ENCODE measurements at places on chromosomes 16 and 17.

DNA sequence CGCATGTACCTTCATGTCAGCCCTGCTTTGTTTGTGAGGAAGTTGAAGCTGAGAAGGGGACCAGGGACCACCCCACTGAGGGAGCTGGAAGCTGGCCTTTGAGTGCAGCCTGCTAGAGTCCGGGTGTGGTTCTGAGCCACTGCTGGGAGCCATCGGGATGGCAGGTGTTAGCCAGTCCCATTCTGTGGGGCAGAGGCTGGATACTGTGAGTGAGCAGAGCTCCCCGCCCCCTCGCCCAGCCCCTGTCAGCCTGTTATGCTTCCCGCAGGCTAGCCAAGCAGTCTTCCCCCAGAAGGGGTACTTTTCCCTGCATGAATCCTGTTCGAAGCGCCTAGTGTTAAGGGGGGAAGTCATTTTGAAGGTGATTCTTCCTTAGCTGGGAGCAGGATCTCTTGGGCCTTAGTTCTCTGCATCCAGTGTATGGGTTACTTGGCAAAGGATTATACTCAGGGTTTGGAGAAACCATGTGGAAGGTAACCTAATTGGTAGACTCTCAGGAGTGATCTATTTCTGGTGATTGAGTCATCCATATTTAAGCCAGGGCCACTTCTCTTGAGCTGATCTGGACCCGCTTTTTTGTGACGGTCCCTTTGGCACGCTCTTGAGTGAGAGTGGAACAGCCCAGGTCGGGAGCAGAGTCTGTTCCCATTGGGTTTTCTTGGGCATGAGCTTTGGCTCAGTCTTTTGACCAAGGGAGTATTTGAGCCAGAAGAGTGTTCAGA, 23.8 kb downstream of the AKAP1 start:
- no peak for DNase-seq

GRCh38 chr17:44979426-44979995, 11.4 kb upstream of the C1QL1 start:
- no peak for DNase-seq

GRCh38 chr17:1147664-1148063, 32.1 kb downstream of the ABR start:
- DNase-seq, result no peak

DNA sequence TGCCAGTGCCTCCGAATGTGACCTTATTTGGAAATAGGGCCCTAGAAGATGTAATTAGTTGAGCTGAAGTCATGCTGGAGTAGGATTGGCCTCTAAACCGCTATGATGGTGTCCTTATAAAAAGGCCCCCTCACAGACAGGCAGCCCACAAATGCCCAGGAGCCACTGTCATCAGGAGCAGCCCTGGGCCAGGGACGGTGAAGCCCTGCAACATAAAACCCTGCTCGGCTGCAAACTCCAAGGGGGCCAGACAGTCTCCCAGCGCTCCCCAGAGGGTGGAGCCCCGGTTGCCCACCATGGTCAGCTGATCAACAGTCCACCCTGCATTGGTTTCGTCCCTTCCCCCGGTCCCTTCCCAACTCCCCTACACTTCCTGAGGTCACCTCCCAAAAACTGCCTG, 351.7 kb downstream of the FOXL1 start:
- DNase-seq, result no peak

DNA sequence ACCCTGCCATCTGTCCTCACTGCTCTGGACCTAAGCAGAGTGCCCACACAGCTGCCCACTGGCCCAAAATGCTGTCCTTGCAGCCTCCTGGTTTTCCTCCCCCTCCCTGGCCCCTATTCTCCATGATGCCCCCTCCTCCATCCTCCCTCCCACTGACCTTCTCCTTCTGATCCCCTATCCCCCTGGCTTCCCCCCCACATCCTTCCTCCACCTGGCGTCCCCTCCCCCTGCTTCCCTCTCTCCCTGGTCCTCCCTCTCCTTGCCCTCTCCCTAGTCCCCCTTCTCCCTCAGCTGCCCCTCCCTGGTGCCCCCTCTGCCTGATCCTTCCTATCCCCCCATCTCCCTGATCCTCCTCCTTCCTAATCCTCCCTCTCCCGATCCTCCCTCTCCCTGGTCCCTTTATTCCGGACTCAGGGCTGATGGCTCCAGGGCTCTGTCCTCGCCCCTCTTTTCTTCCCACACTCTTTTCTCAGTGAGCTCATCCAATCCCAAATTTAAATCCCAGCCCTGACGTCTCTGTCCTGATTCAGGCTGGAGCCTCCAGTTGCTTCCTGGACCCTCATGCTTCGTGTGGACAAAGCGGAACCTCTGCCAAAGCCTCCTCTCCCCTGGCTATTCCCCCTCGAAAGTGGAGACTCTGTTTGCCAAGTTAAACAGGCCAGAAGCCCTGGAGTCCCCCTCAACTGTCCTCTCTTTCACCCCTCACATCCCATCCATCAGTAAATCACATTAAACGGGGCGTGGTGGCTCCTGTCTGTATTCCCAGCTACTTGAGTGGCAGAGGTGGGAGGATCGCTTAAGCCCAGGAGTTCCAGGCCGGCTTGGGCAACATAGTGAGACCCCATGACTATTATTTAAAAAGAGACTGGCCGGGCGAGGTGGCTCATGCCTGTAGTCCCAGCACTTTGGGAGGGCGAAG, 18.1 kb upstream of the RHBDF2 start:
- no peak for DNase-seq

DNA sequence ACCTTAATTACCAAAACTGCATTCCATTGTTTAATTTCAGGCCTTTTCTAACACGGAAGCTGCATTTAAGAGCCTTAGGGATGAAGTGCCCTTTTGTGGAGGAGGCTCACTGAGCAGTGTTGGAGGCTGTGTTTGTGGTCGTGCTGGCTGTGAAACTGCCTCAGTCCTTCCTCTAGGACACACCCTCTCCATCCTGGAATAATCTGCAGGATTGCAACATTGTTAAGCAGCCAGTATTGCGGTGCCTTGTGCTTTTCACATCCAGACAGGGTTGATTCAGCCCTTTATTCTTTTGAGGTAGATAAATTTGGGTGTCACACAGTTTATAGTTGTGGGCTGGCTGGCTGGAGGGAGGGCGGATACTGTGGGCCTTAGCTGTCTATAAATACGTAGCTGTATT, 141.6 kb downstream of the CDRT15L2 start:
- DNase-seq, result no peak

GRCh38 chr16:47460359-47460710, 528 bp downstream of the ITFG1 start:
- DNase-seq, result no peak

DNA sequence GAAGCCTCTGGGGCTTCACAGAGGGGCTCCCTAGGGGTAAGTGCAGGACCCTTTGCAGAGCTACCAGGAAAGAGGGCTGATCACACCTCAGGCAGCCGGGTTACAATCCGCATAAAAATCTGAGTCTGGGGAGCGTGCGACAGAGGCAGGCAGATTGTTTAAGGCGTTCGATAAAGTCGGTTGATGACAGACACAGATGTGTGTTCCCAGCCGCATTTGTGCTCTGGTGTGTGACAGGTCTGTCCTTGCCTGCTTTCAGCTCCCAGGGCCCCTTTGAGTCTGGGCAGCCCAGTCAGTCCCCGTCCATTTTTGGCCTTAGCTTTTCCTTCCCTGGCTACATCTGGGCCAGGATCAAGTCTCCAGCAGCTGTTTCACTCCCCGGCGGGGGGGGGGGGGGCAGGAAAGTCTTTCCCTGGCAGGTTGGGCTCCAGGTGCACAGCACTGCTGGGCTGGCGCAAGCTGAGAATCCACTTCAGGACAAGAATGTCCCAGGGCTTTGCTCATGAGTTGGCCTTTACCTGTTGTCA, 1.3 kb upstream of the ZACN start:
- DNase-seq, result no peak

DNA sequence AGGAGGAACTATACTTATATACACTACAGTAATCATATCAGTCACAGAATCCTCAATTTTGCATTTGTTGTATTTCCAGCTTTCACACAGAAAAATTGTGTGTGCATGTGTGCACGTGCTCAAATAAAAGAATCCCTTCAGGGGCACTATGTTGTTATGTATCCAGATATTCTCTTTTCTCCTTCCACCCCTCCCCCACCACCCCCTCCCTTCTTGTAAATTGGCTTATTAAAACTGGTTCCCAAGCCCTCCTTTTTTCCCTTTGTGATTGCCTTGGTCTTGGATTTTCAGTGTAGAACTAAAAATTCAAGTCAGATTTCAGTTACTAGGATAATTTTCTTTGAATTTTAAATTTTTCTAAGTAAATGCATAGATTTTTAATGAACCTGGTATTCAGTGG, 86.3 kb downstream of the WNT3 start:
- DNase-seq, result no peak

- no peak for DNase-seq
These were observed 20.3 kb upstream of the HOXB9 start for GRCh38 chr17:48646183-48647102.

DNA sequence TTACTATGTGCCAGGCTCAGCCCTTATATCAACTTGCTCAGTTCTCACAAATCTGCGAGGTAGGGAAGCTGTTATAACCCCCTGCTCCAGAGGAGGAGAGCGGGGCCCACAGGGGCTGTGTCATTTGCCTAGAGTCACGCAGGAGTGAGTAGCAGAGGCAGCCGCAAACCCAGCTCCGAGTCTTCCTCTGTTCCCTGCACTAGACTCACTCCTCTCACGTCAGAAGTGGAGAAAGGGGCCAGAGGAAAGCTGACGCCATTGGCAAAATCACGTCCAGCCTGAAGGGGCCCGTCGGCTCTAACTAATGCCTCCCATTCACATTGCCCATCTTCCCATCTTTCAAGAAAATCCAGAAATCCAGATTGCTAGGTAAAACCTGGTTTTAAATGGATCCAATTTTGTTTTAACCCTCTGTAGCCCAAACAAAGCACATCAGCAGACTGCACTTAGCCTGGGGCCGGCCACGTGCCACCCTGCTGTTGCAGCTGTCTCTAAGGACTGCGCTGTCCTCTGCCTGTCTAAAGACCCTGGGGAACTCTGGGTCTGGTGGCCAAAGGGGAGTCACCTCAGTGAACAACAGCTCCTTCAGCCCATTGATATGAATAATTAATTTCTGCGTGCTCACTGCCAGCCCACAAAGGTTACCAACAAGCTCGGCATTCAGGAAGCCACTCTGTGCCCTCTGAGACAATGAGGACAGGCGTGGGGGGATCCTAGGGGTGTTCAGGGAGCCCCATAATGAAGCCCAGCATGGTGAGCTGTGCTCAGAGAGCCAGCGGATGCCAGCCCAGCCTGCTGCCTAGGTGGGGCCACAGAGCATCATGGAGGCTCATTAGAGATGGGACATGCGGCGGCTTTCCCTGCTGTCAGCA, 36.7 kb upstream of the ABR start:
- peak; percentile 30 for DNase-seq

DNA sequence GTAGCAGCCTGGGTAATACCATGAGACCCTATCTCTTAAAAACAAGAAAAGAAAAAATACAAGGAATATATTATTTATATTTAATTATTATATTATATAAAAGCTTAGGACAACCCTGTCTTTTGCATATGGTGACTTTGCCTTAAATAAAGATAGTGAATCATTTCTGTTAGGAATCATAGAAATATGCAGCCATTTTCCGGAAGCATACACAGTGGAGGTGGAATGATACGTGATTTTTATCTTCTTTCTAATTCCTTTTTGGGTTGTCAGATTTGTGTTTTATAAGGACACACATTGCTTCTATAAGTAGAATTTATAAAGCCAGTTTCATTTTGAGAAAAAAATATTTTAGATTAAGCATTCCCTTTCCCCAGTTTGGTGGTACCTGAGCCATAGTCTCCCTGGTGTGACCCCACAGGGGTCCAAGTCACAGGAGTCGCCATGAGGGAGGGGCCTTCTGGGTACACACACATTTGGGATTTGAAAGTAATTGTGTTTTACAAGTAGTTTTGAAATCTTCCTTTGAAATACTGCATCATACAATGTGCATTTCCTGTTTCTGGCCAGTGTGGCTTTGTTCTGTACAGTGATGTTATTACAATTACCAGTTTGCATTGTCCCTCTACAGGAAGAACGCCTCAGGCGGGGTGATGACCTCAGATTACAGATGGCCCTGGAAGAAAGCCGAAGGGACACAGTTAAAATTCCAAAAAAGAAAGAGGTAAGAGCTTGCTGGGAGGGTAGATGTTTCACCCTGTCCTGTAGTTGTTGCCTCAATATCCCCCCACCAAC, 50.9 kb downstream of the B9D1 start:
- no peak for DNase-seq

DNA sequence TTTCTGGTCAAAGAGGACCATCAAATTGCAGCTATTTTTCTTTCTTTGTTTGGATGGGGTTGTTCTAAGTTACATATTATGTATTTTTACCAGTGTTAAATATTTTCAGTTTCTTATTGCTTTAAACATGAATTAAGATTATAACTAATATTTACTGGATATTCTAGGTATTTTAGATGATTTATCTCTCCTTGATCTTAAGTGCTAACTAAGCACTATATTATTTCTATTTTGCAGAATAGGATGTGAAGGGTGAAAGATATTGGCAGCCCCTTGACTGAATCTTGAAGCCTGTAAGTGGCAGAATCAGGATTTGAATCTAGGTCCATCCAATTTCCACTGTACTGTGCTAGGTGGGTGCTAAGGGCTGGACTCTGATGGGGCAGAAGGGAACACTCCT, 307.3 kb upstream of the CCL2 start:
- DNase-seq, result no peak

DNA sequence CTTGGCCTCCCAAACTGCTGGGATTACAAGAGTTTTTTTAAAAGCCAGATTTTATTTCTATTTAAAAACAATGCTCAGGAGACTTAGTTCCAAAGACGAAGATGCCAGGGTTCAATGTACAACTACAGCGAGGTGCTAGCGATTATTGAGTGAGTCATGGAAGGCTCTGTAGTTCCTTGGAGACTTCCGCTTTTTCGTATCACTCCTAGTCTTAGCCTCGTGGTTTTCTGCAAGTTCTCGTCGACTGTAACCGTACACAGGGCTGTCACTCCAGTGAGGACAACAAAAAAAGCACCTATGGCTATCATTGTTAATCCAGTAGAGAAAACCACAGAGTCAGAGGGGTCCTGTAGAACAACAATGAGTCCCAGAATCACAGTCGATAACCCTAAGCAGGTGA, 22.7 kb upstream of the ZC3H7A start:
- DNase-seq, result no peak

- no peak for DNase-seq
These were observed 178.3 kb upstream of the CHMP6 start for GRCh38 chr17:80813318-80813717.

DNA sequence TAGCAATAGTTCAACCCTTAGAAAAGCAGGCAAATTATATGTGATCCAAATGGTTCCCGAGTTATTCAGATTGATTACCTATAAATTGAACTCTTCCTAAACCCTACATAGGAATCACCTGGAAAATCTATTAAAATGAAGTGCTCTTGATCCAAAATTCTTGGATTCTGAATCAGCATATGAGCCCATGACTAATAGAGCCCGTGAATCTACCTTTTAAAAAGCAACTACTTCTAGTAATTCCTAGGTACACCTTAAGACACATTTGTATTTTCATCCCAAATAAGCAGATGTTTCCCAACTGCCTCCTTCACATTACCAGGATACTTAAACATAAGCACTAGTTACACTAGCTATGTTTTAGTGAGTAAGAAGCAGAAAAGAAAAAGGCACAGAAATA, 1171.0 kb upstream of the GOT2 start:
- DNase-seq, result no peak

All from memory B cell (primary cell).